Osteoblast (primary cell): ENCODE measurements at places on chromosomes 2 and 18.

DNA sequence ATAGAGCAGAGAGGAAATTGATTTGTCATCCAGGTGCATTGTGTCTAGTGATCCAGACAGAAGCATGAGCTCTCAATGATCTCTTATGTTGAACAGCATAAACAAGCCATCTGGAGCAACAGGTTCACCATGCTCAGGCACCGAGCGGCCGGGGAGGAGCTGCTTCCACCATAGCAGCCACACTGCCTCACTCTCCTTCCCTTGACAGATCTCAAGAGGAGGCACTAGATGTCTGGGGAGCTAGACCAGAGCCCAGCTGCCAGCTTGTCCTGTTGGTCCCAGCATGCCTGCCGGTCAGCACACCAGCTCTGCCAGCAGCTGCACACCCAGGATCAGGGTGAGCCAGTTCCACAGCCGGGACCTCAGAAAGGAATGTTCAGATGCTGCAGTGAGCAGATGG is 17.5 kb upstream of the LONRF2 start:
- no peak for DNase-seq

DNA sequence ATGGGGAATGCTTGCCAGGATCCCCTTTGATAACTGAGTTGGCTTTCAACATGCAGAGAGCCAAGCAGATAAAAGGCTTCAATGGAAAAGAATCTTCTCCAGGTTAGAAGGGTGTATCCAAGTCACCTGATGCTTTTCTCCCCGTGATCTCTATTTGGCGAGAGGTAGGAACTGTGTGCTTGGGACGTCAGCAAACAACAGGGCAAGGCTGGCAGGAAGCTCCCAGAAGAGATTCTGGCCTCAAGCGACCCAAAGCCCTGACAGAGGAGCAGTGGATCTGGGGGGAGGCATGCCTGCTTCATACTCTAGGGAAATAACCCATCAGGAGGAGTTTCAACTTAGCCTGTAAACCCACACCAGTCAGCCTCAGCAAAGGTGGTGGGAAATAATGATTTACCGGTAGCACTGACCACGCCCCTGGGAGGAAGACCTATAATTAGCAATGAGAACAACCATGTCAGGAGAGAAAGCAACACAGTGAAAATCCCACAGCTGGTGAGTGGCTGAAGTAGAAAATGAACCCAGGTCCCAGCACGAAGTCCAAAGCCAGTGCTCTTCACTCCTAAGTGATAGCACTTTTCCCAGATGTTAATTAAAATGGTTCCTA is 76.3 kb upstream of the SEC11C start:
- no peak for DNase-seq

GRCh38 chr2:232245111-232245510 is 133.4 kb upstream of the ALPP start:
- DNase-seq = no peak

- DNase-seq = no peak
Measured at GRCh38 chr2:35510636-35511035, 844.9 kb upstream of the CRIM1 start.
